ENCODE measurements at places on chromosomes 3 and 15. TPM values are rescaled to one million over a fixed set of nuclear protein-coding genes. Genes with fewer than 3 reads are reported as not detected.

GRCh38 chr15:29914511-29914926 lies 92.3 kb upstream of the TJP1 start:
- no peak overlapping the region for H3K27ac ChIP-seq
- peaks cover 43% of the 10 kb centered on the region for H3K27me3 ChIP-seq
- DNase-seq: no peak
- no peak overlapping the region for H3K4me3 ChIP-seq

GRCh38 chr15:39833515-39833981 lies 50.9 kb upstream of the FSIP1 start:
- no peaks in the 10 kb centered on the region for H3K36me3 ChIP-seq
- H3K4me1 ChIP-seq: no peaks in the 10 kb centered on the region
- DNase-seq: no peak
- no peak overlapping the region for H3K27ac ChIP-seq
- no peak overlapping the region for H3K4me3 ChIP-seq

DNA sequence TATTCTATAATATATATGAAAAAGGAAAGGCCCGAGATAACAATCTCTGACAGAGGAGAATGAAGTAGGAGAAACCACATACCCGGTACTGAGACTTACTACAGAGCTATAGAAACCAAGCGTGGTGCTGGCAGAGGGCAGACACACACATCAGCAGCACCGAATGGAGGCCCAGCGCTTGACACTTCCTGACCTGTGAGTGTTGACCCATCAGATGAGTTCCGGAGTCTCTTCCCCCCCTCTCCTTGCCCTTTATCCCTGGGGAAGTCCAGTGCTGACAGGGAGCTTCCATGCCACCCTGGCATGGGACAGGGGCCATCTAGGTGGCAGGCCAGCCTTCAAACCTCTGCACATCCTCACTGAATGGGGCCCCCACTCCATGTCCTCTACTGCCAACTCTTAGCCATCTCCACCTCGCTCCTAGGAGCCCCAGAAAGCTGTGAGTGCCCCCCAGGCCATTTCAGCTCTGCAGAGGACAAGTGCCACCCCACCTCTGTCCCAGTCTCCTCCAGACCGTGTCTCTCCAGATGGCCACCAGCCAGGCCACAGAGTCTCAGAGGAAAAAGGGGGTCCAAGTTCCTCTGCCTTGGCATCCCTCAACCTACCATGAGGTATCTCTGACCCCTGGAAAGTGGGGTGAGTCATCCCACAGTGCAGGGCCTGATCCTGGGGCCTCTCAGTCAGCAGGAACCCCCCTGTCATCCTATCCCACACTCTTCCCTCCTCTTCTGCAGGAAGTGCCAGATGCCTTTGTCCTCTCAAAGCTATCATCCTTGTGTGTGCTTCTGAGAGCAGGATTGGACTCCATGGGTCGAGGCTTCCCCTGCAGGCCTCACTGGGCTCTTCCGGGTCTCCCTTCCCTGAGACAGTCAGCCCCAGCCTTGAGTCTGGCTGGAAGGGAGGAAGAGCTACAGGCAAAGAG lies 116.5 kb upstream of the ALDH1A3 start:
- no peak overlapping the region for H3K27ac ChIP-seq
- no peaks in the 10 kb centered on the region for H3K36me3 ChIP-seq
- no peak for DNase-seq
- H3K4me1 ChIP-seq: peaks cover 14% of the 10 kb centered on the region
- no peak overlapping the region for H3K4me3 ChIP-seq

DNA sequence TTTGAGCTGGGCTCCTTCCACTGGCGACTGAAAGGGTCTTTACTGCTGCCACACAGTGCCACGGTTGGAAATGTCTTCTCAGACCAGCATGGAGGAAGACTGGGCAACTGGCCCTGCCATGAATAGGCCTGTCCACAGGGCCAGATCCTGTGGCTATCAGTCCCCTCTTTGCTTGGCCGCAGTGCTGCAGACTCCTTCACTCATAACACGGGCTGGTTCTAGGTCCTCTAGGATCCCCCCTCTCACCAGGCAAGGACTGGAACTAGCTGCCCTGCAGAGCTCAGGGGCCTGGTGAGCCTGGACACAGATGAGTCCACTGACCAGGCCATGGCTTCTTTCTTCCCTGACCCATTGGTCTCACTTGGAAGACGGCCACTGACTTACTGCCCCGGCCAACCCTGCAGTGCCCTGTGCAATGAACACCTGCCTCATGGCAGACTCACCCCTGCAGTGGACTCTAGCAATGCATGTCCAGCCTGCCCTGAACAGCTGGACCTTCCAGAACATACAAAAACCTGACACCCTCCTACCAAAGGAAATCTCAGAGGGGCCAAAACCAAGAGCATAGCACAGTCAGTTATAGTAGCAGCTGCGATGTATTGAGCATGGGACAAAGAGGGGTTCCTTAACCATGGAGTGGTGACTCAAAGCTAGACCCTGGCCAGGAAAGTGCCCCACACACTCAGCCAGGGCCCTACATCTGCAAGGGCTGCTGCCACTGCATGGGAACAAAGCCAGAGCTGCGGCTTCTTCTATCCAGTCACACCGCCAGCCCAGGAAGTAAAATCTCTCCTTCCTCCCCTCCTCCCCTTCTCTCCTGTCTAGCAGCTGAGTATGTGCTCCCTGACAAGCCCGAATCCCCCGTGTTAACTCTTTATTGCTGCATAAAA lies 72.1 kb upstream of the ITGA11 start:
- DNase-seq: no peak
- H3K4me1 ChIP-seq: peaks cover 11% of the 10 kb centered on the region
- peaks cover 25% of the 10 kb centered on the region for H3K27me3 ChIP-seq
- no peak overlapping the region for H3K27ac ChIP-seq
- peak overlapping the region; percentile 38 for H3K4me3 ChIP-seq

The CTDSPL gene
- total RNA-seq: 6.3 TPM

The TRNT1 gene
- total RNA-seq: 41.5 TPM
